D721Med (cell line): ENCODE measurements at places on chromosomes 3 and 15.

DNA sequence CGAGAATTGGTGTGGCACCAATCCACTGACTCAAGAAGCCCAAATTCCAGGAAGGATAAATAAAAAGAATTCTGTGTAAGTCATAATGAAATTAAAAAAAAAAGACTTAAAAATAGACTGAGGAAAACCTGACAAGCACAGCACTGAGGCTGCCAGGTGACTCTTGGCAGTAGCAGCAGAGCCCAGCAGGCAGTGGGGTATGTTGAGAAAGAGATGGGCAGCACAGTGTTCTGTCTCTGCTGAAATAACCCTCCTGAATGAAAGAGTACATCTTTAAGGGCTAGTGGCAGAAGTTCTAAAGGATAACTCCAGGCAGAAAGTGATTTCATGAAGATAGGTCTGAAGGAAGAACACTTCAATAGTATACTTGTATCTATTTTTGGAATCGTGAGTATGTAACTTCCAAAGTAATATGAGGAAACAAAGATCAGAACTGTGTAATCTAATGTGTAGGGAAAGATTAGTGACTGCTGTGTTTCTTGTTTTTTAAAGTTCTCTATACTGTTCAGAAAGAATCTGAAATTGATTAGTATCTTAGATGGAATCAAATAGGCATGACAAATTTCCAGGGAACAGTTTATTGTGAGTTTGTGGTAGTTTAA, 75.9 kb downstream of the RAB7A start:
- DNase-seq, result no peak

- DNase-seq, result no peak
Observed at GRCh38 chr15:36831904-36832287, 252.5 kb downstream of the CDIN1 start.

- DNase-seq, result no peak
Observed at GRCh38 chr15:81484086-81484955, 110.3 kb upstream of the TMC3 start.

GRCh38 chr15:48052946-48053345, 67.8 kb upstream of the SLC24A5 start:
- no peak for DNase-seq

DNA sequence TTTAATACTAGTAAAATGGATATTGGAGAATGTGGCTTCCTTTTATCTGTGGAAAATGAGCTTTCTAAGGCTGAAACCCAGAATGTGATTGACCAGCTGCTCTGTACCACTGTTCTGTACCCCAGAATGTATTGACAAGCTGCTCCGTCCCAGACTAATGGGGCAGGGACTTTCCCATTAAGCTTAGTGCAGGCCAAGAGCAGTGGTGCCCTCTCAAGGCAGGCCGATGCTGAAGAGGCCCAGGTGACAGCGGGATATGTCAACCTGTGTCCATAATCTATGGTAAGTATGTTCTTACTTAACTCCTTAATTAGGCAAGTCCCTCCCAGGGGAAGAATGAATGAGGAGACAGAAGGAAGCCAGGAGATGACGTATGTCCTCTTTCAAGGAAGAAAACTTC, 31.1 kb downstream of the SGO1 start:
- DNase-seq, result no peak

DNA sequence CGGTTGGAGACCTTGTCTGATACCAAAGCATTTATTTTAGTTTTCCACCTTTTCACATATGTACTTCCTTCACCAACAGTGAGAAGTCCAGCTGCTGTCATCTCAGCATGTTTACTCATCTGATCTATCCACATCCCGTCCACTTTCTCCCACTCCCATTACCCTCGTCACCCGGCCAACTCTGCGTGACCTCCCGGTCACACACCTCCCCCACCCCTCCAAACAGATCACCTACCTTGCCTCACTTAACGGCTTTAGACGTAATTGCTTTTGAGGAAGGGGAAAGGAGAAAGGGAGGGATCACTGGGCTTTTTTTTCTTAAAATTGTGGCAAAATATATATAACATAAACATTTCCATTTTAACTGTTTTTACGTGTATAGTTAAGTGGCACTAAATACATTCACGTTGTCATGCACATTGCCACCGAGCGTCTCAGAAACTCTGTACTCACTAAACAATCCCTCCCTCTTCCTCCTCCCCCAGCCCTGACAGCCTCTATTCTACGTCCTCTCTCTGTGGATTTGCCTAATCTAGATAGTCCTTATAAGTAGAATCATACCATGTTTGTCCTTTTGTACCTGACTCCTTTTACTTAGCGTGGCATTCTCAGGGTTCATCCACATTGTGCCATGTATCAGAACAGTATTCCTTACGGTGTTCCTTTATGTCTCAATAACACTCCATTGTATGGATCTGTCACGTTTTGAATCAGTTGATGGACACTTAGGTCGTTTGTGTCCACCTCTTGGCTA, 67.2 kb downstream of the LMLN start:
- no peak for DNase-seq

DNA sequence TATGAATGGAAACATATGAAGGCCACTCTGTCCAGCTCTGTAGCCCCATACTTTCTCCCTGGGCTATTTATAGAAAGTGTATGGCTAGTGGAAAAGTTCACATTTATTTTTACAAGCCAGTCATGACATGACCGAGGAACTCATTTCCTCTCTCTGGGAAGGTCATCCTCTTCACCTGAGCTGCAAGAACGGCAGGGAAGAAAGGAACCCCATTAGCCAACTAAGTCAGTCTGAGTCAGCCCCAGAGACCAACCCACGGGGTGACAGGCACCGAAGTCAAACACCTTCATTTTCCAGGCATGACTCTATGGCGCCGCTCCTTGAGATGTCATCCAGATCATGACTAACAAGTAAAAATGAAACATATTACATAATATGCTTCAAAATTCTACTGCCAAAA, 4.8 kb downstream of the PAQR9 start:
- DNase-seq, result no peak
